Fibroblast of skin of left quadriceps (primary cell): ENCODE measurements at places on chromosomes 11 and 22.

- no peak for DNase-seq
These were observed 28.6 kb downstream of the MARK2 start for GRCh38 chr11:63867511-63867910.

GRCh38 chr11:62157603-62158002 is 32.4 kb upstream of the SCGB1D1 start:
- DNase-seq, result no peak

GRCh38 chr11:34926101-34926830 is 9.8 kb downstream of the PDHX start:
- DNase-seq, result peak; percentile 45

- DNase-seq, result peak; percentile 20
These were observed 15.6 kb upstream of the MFNG start for GRCh38 chr22:37501610-37502341.

DNA sequence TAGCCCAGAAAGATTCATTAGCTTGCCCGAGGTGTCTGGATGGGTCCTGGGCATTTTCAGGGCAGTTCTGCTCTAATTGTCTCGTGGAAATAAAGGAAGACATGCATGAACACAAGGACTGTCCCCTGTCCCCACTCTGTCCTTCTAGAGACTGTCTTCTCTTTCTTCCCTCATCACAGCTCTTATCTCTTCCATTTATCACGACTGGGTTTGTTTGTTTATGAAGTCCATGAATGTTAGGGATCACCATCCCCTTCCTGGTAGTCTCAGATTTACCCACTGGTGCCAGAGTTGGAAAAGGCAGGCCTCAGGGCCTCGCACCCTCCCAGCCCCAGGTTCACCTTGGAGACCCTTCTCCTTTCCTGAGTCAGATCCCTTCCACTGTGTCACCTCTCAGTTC is 134.8 kb downstream of the PARVA start:
- no peak for DNase-seq

DNA sequence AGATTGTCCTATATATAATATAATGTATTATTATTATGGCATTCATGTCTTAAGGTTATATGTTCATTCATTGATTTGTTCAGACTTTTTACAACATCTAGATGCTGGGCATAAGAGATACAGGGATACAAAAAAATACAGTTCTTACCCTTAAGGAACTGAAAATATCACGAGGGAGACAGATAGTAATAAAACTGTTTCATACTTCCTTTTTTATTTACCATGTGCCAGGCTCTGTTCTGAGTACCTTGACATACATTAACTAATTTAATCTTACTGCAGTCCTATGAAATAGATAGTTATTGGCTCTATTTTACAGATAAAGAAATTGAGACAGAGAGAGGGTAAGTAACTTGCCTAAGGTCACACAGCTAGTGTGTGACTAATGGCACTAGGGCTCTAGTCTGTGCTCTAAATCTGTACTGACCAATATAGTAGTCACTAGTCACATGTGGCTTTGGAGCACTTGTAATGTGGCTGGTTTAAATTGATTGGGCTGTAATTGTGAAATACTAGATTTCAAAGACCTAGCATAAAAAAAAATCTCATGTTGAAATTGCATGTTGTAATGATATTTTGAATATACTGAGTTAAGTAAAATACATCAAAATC is 21.3 kb downstream of the TRIM44 start:
- DNase-seq, result no peak

GRCh38 chr11:1817000-1817399 is 17.8 kb upstream of the SYT8 start:
- DNase-seq, result no peak

- no peak for DNase-seq
These were observed 29.1 kb upstream of the FGF19 start for GRCh38 chr11:69732910-69733309.

DNA sequence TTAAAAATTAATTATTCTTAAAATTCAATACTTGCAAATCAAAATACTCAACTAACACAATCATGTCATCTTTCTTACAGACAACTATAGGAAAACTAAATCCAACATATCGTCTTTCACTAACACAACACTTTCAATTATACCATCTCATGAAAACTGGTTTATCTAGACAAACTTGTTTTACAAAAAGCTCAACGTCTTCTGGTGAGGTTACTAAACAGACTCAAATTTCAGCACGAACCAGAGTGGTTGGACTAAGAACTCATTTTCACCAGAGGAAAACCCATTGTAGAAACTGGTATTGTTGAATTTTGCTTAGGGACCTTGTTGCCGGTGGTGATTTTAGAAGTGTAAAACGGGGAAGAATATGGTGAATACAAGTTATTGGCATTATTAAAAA is 52.2 kb downstream of the NUP98 start:
- DNase-seq, result no peak

GRCh38 chr11:134691295-134691873 is 279.3 kb upstream of the B3GAT1 start:
- no peak for DNase-seq

DNA sequence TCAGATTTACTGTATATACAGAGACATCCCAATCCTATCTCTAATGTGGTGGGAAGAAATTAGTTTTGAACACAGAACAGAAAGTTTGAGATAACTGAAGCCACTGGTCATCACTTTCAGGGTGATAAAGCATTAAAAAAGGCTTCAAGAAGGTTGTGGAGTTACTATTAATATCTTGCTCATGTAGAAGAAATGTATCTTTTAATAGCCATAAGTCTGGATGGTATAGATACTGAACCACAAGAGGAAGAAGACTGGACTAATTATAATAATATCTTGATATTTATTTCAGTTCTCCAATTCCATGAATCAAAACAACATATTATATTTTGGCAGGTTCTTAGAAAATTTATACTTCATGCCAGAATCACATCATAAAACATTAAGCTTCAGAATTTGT is 137.1 kb downstream of the TMEM135 start:
- DNase-seq, result no peak

DNA sequence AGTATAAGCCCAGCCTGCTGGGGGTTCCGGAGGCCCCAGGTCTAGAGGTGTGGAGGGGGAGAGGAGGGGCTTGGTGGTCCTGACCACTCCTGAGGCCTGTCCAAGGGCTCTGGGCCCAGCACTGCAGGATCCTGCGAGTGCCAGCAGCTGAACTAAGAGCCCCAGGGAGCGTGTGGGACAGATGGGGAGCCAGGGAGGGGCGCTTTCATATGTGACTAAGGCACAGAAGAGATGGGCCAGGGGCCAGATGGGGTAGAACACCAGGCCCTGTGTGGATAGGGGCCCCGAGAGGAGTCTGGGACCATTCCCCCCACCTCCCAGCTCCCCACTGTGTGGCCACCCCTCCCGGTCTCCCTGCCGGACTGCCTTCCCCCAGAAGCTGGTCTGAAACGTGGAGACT is 18.4 kb downstream of the MAFF start:
- DNase-seq, result no peak

- DNase-seq, result peak; percentile 26
These were observed 309.1 kb upstream of the C11orf87 start for GRCh38 chr11:109112821-109113280.
